ENCODE measurements at places on chromosomes 6 and 20.
A peak's percentile ranks its signal among the peaks of the same experiment; 100 is the strongest.

GRCh38 chr20:6116758-6117157 is 6.1 kb downstream of the FERMT1 start:
- no peak overlapping the region for H3K27ac ChIP-seq
- DNase-seq: no peak
- H3K4me3 ChIP-seq: no peak overlapping the region
- H3K27me3 ChIP-seq: no peaks in the 10 kb centered on the region
- H3K4me1 ChIP-seq: no peaks in the 10 kb centered on the region

DNA sequence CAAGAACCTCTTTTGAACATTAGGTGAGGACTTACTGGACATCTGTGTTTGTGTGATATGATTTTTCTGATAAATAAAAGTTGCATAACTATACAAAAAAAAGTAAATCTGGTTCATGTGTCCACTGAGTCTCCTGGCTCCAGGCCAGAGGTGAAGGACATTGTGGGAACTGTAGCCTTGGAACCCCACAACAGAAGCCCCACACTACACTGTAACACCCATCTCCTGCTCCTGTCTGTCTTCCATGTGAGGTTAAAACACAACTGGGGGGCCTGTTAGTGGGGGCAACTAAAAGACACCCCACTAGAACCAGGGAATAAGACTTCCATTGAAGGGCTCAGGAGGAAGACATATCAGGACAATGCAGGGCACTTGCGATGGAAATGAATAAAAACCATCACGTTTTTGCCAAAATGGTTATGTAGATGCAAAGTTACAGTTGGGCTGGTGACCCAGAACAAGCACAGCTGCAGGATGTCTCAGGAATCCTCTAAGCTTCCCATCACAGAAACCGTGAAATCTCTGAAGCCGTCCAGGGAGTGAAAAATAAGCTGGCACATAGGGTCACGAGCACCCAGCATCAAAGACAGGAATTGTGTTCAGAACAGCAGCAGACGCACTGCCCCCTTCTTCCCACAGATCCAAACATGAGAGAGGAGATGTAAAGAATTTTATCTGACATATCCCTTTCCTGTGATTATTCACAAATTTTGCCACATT is 36.7 kb upstream of the PCSK2 start:
- DNase-seq: no peak
- no peak overlapping the region for H3K4me3 ChIP-seq
- H3K27me3 ChIP-seq: no peaks in the 10 kb centered on the region
- H3K27ac ChIP-seq: no peak overlapping the region

DNA sequence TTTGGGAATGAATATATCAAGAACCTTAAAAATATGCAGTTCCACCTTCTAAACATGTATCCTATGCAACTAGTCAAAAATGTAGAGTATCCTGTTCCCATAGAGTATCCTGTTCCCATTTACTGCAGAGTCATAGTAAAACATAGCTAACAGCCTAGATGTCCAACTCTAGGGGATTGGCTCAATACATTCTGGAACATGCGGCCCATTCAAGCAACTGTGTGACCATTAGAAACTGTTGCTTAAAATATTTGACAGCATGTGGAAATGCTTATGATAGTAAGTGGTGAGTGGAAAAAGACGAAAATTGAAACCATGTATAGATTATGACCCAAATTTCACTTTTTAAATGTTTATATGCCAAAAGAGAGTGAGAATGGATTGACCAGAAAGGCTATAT is 11.2 kb downstream of the FOXP4 start:
- no peaks in the 10 kb centered on the region for H3K27me3 ChIP-seq
- no peak for DNase-seq
- no peak overlapping the region for H3K27ac ChIP-seq
- no peaks in the 10 kb centered on the region for H3K36me3 ChIP-seq

DNA sequence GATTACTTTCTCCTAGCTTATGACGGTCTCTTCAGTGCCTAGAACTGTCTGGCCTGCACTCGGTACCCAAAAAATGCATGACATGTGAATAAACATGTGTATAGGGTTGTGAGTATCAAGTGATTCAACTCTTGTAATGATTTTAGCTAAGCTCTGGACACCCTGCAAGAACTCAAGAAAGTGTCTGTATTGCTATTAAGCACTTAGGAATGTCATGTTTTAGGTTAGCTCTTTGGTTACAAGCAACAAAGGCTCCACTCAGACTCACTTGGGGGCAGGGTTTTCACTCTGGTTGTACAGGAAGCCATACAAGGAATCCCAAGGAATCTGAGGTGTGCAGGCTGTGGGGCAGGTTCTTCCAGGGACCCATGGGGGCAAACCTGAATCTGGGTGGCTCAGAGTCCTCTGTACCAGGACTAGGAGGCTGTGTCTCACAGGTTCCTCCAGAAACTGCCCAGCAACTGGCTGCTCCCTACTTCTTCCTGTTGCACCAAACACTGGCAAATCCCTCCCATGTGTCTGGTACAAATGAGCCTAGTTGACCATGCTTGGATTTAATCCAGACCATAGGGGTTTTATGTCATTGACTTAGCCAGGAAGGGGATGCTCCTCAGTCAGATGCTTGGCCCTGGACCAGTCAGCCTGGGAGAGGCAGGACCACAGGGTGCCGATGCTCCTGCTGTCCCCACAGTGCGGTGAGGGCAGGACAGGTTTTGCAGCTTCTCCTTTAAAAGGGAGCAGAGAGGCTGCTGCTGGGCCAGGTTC is 77.9 kb upstream of the CDH4 start:
- no peak overlapping the region for H3K4me3 ChIP-seq
- H3K4me1 ChIP-seq: no peaks in the 10 kb centered on the region
- peak; percentile 61 for DNase-seq
- H3K27ac ChIP-seq: no peak overlapping the region

DNA sequence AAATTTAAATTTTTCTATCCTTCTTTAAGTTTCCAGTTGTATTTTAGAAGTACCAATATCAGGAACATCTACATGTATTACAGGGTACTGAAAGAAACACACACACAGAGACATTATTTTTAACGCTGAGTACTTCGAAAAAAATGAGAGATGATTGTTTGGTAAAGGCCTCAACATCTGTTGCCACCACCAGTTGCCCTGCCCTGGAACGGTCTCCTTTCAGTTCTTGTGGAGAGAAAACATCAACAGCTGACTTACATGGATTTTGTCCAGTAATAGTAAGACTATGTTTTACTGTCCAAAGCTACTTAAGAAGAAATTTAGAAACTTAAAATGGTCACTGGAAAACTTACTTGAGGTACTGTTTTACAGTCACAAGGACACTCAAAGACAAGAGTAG is 16.7 kb downstream of the HMGCLL1 start:
- no peaks in the 10 kb centered on the region for H3K36me3 ChIP-seq
- H3K27ac ChIP-seq: no peak overlapping the region
- no peak overlapping the region for H3K4me3 ChIP-seq
- DNase-seq: no peak

- no peak overlapping the region for H3K4me3 ChIP-seq
- no peak overlapping the region for H3K27ac ChIP-seq
- no peaks in the 10 kb centered on the region for H3K4me1 ChIP-seq
- no peak for DNase-seq
- no peaks in the 10 kb centered on the region for H3K36me3 ChIP-seq
Measured at GRCh38 chr6:43262000-43262779, 18.9 kb downstream of the TTBK1 start.

- peaks cover 9% of the 10 kb centered on the region for H3K4me1 ChIP-seq
- peak; percentile 59 for DNase-seq
- H3K4me3 ChIP-seq: no peak overlapping the region
- no peaks in the 10 kb centered on the region for H3K27me3 ChIP-seq
Measured at GRCh38 chr20:1478566-1478965, 11.9 kb upstream of the NSFL1C start.

DNA sequence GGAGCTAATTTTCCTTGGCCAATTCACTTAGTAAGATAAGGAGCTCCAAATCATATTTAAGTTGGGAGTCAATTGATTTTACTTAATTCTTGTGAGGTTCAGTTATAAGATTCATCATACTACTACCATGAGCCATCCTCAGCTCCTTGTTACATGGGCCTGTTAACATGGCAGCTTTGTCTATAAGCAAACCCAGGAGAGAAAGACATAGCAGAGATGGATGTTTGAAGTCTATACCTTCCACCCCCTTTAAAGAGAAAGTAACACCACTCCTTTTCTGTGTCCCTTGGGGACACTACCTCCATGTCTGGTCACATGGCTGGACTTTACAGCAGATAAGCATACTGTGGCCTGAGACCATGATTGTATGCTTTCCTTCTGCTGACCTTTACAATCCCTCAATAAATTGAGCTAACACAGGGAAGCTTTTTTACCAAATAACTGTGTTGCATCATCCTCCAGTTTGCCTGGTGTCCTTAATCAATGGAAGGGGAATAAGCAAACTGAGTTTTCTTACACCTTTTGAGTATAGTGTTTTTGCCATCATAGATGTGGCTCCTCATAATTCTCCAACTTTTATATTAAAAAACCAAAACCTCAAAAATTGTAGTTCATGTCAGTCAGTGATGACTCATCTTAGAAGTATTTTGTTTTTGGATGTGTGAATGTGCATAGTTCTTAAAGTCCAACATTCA is 9.8 kb upstream of the ZNFX1 start:
- H3K4me3 ChIP-seq: peak overlapping the region; percentile 12
- no peaks in the 10 kb centered on the region for H3K27me3 ChIP-seq
- H3K4me1 ChIP-seq: peaks cover 49% of the 10 kb centered on the region
- H3K27ac ChIP-seq: peak overlapping the region; percentile 35
- peaks cover 89% of the 10 kb centered on the region for H3K36me3 ChIP-seq

GRCh38 chr6:142784344-142784743 is 160.6 kb downstream of the HIVEP2 start:
- no peak overlapping the region for H3K4me3 ChIP-seq
- peak; percentile 41 for DNase-seq
- peaks cover 7% of the 10 kb centered on the region for H3K4me1 ChIP-seq
- H3K27me3 ChIP-seq: no peaks in the 10 kb centered on the region
- H3K27ac ChIP-seq: no peak overlapping the region

- H3K27me3 ChIP-seq: no peaks in the 10 kb centered on the region
- H3K4me3 ChIP-seq: peak overlapping the region; percentile 25
- H3K4me1 ChIP-seq: peaks cover 38% of the 10 kb centered on the region
- H3K36me3 ChIP-seq: no peaks in the 10 kb centered on the region
- peak; percentile 100 for DNase-seq
Measured at GRCh38 chr6:129683601-129684322, 26.2 kb downstream of the ARHGAP18 start.

GRCh38 chr20:10537850-10538480 is 102.9 kb downstream of the SLX4IP start:
- no peaks in the 10 kb centered on the region for H3K36me3 ChIP-seq
- peaks cover 23% of the 10 kb centered on the region for H3K4me1 ChIP-seq
- H3K27ac ChIP-seq: peak overlapping the region; percentile 45
- H3K27me3 ChIP-seq: no peaks in the 10 kb centered on the region
- no peak overlapping the region for H3K4me3 ChIP-seq
- peak; percentile 73 for DNase-seq

DNA sequence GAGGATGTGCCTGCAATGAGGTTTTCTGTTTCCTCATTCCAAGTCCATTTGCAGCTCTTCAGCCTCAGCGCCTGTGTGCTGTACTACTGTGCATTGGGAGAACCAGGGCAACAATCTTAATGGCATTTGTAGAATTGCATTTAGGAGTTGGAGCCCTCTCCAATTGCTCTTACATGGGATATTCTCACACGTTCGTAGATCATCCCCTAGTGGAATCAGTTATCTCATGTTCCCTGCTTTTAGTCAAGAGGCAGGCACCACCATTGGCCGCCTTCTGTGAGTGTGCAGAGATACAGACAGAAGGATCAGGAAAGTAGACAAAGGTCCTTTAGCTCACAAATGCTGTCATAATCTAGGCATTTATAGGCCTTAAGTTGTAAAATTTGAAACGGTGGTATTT is 84.2 kb upstream of the RGS17 start:
- H3K27me3 ChIP-seq: no peaks in the 10 kb centered on the region
- no peaks in the 10 kb centered on the region for H3K4me1 ChIP-seq
- no peak for DNase-seq
- H3K27ac ChIP-seq: no peak overlapping the region

DNA sequence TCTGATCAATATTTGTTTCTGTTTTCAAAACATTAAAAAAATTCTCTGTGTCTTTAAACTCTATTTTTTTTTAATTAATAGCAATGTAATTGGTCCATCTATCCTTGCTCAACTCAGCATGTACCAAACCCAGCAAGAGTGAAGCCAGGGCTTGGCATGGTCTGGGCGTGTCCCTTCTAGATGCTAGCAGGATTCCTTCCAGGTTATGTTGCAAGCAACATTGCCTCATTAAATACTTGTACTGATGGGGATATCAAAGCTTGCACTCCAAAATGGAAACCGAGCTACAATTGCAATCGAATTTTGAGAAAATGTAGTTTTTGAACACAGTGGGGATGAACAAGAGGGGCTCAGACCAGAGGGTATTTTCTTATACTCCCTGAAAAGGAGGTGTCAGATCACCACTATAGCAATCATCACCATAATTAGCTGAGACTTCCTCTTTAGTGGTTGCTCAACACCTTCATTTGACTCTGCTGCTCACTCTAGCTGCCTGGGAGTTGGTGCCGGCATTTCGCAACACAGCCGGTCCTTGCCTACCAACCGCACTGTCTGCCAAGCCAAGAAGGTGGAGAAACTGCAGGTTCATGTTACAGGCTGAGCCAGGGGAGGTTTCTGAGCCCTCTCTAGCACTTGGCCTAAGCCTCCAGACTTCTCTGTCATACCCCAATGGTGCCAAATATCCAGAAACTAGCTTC is 67.8 kb upstream of the RALGAPA2 start:
- no peaks in the 10 kb centered on the region for H3K27me3 ChIP-seq
- DNase-seq: no peak
- H3K36me3 ChIP-seq: no peaks in the 10 kb centered on the region
- no peaks in the 10 kb centered on the region for H3K4me1 ChIP-seq

DNA sequence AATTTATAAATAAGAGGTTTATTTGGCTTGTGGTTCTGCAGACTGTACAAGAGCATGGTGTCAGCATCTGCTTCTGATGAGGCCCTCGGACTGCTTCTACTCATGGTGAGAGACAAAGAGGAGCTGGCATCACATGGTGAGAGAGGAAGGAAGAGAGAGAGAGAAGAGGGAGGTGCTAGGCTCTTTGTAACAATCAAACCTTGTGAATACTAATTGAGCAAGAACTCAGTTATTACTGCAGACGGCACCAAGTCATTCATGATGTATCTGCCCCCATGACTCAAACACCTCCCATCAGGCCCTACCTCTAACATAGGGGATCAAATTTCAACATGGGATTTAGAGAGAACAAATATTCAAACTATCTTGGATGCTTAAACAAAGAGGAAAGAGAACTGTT is 6.3 kb upstream of the SIRPG start:
- no peaks in the 10 kb centered on the region for H3K4me1 ChIP-seq
- peak; percentile 16 for DNase-seq
- no peaks in the 10 kb centered on the region for H3K36me3 ChIP-seq
- no peak overlapping the region for H3K27ac ChIP-seq
- H3K4me3 ChIP-seq: no peak overlapping the region

GRCh38 chr20:32474967-32475811 is 109.9 kb downstream of the NOL4L start:
- peak overlapping the region; percentile 77 for H3K27ac ChIP-seq
- peak; percentile 91 for DNase-seq
- peaks cover 68% of the 10 kb centered on the region for H3K4me1 ChIP-seq
- peaks cover 4% of the 10 kb centered on the region for H3K36me3 ChIP-seq
- H3K27me3 ChIP-seq: no peaks in the 10 kb centered on the region

DNA sequence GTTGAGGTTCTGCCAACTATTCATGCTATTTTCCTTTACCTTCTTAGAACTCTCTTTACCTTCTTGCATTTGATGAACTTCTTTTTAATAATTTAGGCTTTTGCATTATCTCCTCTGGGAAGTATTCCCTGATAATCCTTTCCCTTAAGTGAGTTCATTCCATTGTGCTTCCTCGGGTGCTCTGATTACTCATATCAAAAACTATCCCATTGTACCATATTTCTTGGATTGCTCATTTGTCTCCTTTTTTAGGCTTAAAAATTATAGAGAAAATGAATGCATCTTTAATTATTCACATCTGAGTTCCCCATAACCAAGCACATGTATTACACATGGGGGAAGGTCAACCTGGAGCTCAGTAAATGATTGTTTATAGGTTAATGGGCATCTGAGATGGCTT is 2.5 kb downstream of the CALHM4 start:
- no peaks in the 10 kb centered on the region for H3K36me3 ChIP-seq
- no peaks in the 10 kb centered on the region for H3K27me3 ChIP-seq
- peak overlapping the region; percentile 74 for H3K27ac ChIP-seq
- H3K4me1 ChIP-seq: peaks cover 21% of the 10 kb centered on the region

Measured in astrocyte (in vitro differentiated cells and primary cell).